ENCODE measurements at places on chromosomes 7 and 10.

DNA sequence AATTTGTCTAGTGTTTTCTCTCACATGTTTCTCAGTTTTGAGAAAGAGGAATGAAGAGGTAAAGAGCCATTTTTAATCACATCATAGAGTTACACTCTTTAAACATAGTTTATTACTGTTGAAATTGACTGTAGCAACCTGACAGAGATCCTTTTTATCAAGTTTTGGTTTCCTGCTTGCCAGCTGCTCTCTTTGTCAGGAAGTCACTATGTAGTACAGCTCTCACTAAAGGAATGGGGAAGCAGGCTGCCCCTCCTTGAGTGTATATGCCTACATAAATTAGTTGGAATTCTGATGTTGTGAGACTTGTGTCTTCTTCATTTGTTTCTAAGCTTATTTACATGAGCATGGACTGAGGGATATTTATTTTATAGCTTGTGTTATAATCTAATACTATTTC is 1274.0 kb upstream of the CELF2 start:
- no peak for DNase-seq

GRCh38 chr7:66256281-66256680 is 51.1 kb downstream of the TPST1 start:
- no peak for DNase-seq

GRCh38 chr10:27088119-27089044 is 11.9 kb downstream of the ANKRD26 start:
- DNase-seq, result no peak

GRCh38 chr10:78980354-78980753 is 88.4 kb upstream of the ZMIZ1 start:
- no peak for DNase-seq

- no peak for DNase-seq
These were observed 26.0 kb downstream of the NKX2-3 start for GRCh38 chr10:99558708-99559107.

DNA sequence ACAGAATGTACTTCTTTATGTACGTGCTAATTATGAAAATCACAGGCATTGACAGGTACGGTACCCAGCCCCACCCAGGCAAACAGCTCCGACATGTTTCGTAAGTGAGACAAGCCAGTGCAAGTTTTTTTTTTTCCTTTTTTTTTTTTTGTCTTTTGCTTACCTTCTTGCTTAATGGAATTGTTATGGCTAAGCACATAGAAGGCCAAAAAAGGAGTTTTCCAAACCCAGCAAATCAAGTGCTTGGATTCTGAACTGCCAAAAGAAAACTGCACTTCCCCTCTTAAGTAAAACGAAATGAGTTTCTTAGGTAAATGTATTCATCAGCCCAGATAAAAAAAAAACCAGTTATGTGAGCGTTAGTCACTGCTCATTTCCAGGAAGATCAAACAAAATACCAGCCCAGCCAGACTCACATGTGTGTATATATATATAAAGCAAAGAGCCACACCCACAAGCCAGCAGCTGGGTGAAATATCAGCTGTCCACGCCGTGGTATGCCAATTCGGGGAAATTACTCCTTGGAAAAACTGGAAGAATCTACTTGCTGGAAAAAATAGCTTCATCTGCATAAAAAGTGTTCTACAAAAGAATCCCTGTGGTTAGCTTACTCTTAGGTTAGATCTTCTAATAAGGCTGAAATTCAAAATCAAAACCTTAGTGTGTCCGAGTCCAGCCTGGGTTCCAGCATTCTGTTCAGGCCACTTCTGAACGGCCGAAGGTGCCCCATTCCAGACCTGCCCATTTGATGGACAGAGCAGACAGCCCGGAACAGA is 8.0 kb downstream of the KLF6 start:
- no peak for DNase-seq
